Articular chondrocyte of knee joint (primary cell): ENCODE measurements at places on chromosomes 7 and 10. TPM values are rescaled to one million over a fixed set of nuclear protein-coding genes. Genes with fewer than 3 reads are reported as not detected.

The GALNT17 gene
- total RNA-seq, result under 0.01 and 0.26 TPM in 2 replicates

The SLC16A9 gene
- total RNA-seq, result 2.1 and 4.1 TPM in 2 replicates

The PAX4 gene
- total RNA-seq, result not detected in 2 replicates

The FAM25C gene
- total RNA-seq, result not detected in 2 replicates

The SRRM3 gene
- total RNA-seq, result 0.91 and 1.1 TPM in 2 replicates

The TACC2 gene
- 10.5 and 14.1 TPM in 2 replicates for total RNA-seq

The OPN1SW gene
- total RNA-seq, result not detected in 2 replicates

The GIMAP2 gene
- 6.1 and 9.9 TPM in 2 replicates for total RNA-seq

The ASAH2 gene
- total RNA-seq, result 0.78 and 0.97 TPM in 2 replicates

The LIPK gene
- not detected in 2 replicates for total RNA-seq

The UTF1 gene
- not detected in 2 replicates for total RNA-seq

The RBP3 gene
- not detected in 2 replicates for total RNA-seq

The PRSS1 gene
- total RNA-seq, result not detected in 2 replicates

The NPC1L1 gene
- under 0.01 TPM in 1 of 2 replicates, not detected in the other for total RNA-seq

The LAMB1 gene
- 162 and 222 TPM in 2 replicates for total RNA-seq

The LDB1 gene
- total RNA-seq, result 35.4 and 40.4 TPM in 2 replicates

The CYP2C18 gene
- total RNA-seq, result 0.22 TPM in 1 of 2 replicates, not detected in the other

The HDAC9 gene
- total RNA-seq, result 29.8 and 42.0 TPM in 2 replicates

The TMEM184A gene
- under 0.01 and 0.26 TPM in 2 replicates for total RNA-seq

The RBP4 gene
- total RNA-seq, result 11.1 and 15.4 TPM in 2 replicates

The PANK1 gene
- total RNA-seq, result 6.7 and 9.1 TPM in 2 replicates

The CALML5 gene
- total RNA-seq, result not detected in 2 replicates

The SPDYE2B gene
- not detected in 2 replicates for total RNA-seq
